Activated T-helper 17 cell treated with anti-CD3 and anti-CD28 coated beads, Interleukin-2, amount 50 U/mL, for 72 hours (primary cell): ENCODE measurements at places on chromosomes 12 and 14.
A peak's percentile ranks its signal among the peaks of the same experiment; 100 is the strongest.

- ATAC-seq = no peak
These were observed 353.0 kb downstream of the RAD51B start for GRCh38 chr14:68172627-68173026.

DNA sequence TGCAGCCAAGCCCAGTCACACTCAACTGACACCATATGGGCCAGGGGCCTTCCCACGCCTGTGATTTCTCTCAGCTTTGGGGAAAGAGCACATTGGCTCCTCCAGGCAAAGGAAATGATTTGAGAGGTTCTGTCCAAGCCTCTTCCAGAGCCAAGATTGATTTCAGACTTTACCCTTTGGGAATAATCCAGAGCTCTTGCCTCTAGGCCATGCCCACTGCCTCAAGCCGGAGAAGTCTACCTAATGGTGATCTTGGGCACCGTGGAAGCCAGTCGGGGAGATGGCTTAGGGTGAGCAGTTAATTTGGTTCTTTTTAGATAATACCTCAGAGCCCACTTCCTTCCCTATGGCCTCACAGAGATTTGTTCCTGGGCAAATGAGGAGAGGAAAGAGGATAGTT, 45.0 kb upstream of the NUAK1 start:
- ATAC-seq = no peak

DNA sequence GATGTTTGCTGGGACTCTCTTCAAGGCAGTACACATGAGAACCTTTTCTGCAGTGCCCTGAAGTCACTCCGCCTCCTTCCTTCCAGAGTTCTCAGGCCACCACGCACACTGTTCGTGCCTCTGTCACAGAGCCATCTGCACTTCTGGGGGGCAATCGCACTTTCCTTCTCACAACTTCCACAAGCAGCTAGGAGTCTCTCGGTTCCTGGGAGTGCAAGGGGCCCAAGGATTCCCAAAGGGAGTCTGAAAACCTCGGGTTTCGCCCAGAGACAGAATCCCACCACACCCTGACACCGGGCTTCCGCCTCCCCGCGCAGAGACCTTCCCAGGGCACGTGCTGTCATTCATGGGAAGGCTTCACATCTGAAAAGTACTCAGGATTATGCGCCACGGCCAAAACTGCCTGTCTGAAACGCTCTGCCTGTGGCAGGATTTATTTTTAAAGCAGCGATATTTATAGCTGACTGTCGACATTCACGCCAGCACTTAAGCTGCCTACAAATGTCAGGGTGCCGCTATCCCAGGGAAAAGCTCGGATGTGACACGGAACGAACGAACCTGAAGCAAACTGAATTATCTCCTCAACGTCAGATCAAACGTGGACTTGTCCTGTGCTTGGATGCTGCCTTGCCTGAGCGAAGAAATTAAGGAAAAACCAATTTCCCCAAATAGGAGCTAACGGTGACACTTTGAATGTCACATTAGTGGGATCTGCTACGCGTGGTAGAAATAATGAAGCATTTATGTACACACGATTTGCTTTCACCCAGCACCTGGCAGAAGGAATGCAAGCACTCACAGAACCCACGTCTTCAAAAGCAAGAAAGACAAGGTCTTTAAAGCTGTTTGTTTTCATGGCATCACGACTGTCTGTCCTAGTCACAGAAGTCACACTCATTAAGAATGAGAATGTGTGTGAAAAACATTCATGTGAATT, 154.0 kb downstream of the PIWIL1 start:
- no peak for ATAC-seq

GRCh38 chr12:65892841-65893251, 68.6 kb downstream of the HMGA2 start:
- ATAC-seq = peak; percentile 23

- ATAC-seq = no peak
These were observed 30.0 kb downstream of the DGLUCY start for GRCh38 chr14:91143862-91144261.

DNA sequence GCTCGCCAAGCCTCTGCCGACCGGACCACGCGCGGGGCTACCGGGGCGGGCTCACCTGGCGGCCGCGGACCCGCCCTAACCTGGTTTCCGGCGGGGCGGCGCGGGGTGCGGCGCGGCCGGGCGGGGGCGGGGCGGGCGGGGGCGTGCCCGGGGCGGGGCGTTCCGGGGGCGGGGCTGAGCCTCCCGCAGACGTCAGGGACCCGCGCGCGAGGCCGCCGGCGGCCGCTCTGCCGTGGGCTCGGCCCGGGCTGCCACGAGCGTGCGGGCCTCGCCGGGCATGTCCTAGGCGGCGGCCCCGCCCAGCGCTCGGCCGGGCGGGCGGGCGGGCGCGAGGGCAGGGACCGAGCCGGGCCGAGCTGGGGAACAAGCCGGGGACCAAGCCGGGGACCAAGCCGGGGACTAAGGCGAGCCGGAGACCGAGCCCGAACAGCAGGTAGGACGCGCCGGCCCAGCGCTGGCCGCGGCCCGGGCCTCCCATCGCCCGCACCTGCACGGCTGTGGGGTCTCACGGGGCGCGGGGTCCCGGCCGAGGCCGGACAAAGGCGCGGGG, at the start of gene CEP170B:
TSS of gene CEP170B (plus strand) at position 188 of the 550 bp plus-strand sequence. CDS start 3,183 bp downstream, outside the sequence.
- peak; percentile 66 for ATAC-seq
